ENCODE measurements at places on chromosomes 12 and 14. TPM values are rescaled to one million over a fixed set of nuclear protein-coding genes. Genes with fewer than 3 reads are reported as not detected.

KRT82 gene
- not detected for total RNA-seq

NXPH4 gene
- total RNA-seq: not detected

REM2 gene
- total RNA-seq: 0.27 TPM

TRMT61A gene
- total RNA-seq: 11.0 TPM

PIWIL1 gene
- not detected for total RNA-seq

YY1 gene
- 34.1 TPM for total RNA-seq

CCDC175 gene
- not detected for total RNA-seq

CAND1 gene
- total RNA-seq: 57.1 TPM

SYNDIG1L gene
- total RNA-seq: not detected

ACSS3 gene
- not detected for total RNA-seq

FOXN4 gene
- total RNA-seq: not detected

DPPA3 gene
- total RNA-seq: not detected

KLRC1 gene
- total RNA-seq: not detected

INHBE gene
- total RNA-seq: not detected

NTN4 gene
- 229 TPM for total RNA-seq

CCDC77 gene
- 8.9 TPM for total RNA-seq

AKAP5 gene
- total RNA-seq: 0.34 TPM

AMIGO2 gene
- total RNA-seq: 1.2 TPM

NANOG gene
- total RNA-seq: not detected

B3GNT4 gene
- not detected for total RNA-seq

ZNF891 gene
- 0.30 TPM for total RNA-seq

RNASE8 gene
- total RNA-seq: not detected

PRKAB1 gene
- total RNA-seq: 23.9 TPM

OR6C2 gene
- total RNA-seq: not detected

IL23A gene
- not detected for total RNA-seq

PAX9 gene
- not detected for total RNA-seq

ABHD12B gene
- total RNA-seq: not detected

DIO2 gene
- total RNA-seq: not detected

MYF6 gene
- not detected for total RNA-seq
